ENCODE measurements at places on chromosomes 1 and 21. TPM values are rescaled to one million over a fixed set of nuclear protein-coding genes. Genes with fewer than 3 reads are reported as not detected.
A peak's percentile ranks its signal among the peaks of the same experiment; 100 is the strongest.

Gene PLCH2
- polyA plus RNA-seq, result 0.06 TPM

Gene S100A2
- 5.2 TPM for polyA plus RNA-seq

Gene PGBD5
- polyA plus RNA-seq, result 1.0 TPM

Gene RAB25
- not detected for polyA plus RNA-seq

Gene SLC9C2
- not detected for polyA plus RNA-seq

Gene ZNF648
- not detected for polyA plus RNA-seq

- no peak for DNase-seq
Observed at GRCh38 chr1:23217421-23218115, at the start of gene HTR1D. TSS of gene HTR1D (minus strand) at chr1:23217502. CDS start at chr1:23194219, 23,283 bp downstream.

DNA sequence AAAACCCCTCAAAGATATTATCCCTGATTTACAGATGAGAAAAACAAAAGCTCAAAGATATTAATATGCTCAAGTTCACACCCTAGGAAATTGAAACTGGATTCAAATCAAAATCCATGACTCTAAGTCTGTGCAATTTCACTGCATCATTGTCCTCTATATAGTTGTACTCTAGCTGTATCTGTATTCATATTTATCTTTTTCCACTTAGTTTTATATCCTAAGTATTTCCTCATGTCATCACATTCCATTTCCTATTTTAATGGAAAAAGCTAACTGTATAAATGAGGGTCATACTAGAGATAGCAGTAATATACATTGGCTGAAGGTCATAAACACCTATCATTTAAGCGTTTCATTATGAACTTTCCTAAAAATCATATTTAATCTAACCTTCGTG lies 42.2 kb upstream of the RALGPS2 start:
- DNase-seq, result no peak

GRCh38 chr1:209265301-209265700 lies 318.2 kb upstream of the CAMK1G start:
- DNase-seq, result no peak

GRCh38 chr1:209383422-209383821 lies 200.1 kb upstream of the CAMK1G start:
- no peak for DNase-seq

- DNase-seq, result no peak
Observed at GRCh38 chr1:17409391-17409811, 30.1 kb downstream of the RCC2 start.

GRCh38 chr1:161956097-161956496 lies 67.6 kb downstream of the OLFML2B start:
- peak; percentile 29 for DNase-seq

- DNase-seq, result no peak
Observed at GRCh38 chr21:40242586-40243265, 375.5 kb downstream of the PCP4 start.

GRCh38 chr1:216212826-216213225 lies 210.4 kb downstream of the USH2A start:
- no peak for DNase-seq
